ENCODE measurements at places on chromosomes 5 and 9.

- no peak for DNase-seq
Measured at GRCh38 chr9:128160603-128160987, 530 bp downstream of the BBLN start.

DNA sequence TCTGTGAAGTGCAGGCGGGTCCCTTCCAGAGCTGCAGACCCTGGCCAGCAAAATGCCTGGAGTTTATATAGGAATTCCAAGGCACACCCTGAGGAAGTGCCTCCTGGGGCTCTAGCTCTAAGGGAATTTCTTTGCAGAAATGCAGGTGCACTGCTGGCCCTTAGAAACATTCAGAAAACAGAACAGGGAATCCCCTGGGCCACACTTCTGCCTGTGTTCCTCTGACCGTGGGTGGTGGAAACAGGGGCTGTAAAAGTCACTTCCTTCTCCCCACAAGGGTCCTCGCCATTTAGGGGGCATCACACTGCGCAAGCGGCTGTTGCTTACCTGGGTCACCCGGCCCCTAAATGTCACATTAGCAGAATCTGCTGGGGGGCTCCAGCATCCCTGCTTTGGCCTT, 140.8 kb upstream of the TBC1D2 start:
- no peak for DNase-seq

DNA sequence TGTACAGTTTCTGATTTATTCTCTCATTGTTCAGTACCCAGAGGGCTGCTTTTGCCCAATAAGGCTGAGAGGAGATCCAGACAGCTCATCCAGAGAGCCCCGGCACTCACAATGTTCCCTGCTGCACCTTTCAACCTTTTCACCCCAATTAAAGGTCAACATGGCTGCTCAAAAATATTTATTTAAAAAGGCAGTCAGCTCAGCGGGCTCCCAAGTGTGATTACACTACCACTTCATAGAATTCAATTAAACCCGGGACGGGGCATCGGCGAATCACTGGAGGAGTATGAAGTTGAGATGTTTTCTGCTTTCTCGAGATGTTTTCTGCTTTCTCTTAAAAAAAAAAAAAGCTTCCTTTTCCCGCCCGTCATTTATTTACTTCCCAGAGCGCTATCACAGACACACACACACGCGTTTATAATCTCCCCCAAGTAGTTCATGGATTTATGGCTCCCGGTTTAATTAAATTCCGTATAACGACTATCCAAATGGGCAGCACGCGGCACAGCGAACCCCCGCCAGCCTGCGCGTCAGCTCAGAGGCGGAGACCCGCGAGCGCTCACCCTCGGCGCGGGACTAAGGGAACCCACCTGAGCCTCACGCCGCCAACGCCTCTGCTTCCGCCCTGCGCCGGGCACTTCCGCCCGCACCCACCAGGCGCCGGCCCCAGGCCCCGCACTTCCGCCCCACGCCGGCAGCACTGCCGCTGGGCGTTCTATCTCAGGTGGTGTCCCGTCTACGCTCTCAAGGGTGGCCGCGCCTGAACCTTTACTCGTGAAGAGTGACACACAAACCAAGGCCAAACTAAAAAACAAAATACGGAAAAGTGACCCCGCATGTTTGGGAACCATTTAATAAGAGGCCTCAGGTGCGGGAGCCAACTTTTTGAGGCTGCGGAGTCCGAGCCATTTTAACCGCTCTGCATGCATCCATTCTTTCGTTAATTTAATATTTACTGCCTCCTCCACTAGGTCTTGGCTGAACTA, at the start of gene C5orf63:
C5orf63 (minus strand) TSS at position 642 of the 986 bp plus-strand sequence. CDS start 14,507 bp downstream, outside the sequence.
- DNase-seq: no peak

DNA sequence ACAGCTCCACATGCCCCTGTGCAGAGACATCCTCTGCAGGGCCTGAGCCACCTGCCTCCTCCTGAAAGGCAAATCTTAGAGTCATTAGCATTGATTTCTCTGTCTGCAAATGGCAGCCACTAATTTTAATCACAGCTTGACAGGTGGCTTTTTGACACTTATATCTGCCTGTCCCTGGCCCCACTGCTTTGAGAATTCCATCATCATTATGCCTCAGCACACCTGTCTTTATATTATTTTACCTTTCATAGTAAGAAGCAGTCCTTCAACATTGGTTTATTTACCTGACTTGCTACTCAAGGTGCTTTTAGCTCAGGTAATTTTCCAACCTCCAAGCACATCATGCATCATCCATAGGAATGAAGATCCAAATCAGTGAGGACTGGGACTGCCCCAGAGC, 451.3 kb downstream of the MTRR start:
- DNase-seq: no peak

DNA sequence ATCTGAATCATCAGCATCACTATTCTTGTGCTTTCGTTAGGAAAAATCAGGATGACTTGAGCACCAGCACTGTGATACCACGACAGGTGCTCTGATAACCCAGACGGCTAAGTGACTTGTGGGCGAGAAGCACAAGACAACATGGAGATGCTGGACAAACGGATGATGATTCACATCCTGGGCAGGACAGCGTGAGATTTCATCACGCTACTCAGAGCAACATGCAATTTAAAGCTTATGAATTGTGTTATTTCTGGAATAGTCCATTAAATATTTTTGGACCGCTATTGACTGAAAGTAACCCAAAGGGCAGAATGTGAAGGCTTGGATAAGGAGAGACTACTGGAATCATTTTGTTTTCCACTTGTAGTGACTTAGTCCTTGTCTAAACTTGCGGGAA, 114.8 kb upstream of the DAPK1 start:
- no peak for DNase-seq

DNA sequence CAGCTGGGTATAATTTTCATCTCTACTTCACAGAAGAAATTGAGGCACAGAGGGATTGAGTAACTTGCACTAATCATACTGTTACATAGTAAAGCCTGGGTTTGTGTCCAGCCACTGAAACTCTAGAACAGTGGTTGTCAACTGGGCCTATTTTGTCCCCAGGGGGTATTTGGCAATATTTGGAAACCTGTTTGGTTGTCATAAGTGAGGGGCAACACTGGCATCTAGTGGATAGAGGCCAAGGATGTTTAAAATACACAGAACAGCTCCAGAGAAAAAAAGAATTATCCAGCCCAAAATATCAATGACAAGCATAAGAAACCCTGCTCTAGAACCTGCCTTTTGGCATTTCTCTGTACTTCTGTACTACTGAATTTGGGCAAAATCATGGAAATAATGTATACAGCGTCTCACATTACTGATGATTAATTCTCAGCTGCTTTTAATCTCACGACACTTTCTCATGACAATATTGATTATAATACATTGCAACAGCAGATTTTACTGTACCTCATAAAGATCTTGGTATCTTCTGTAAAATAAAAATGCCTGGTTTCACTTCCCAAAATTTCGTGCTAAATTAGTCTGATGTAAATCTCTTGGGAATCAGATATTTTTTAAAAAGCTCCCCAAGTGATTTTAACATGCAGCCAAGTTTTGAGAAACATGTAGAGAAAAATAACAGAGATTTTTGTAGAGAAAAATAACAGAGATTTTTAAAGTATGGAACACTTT, 112.7 kb downstream of the RORB start:
- DNase-seq: no peak

- no peak for DNase-seq
Measured at GRCh38 chr9:19568946-19569345, 160.1 kb downstream of the ACER2 start.

DNA sequence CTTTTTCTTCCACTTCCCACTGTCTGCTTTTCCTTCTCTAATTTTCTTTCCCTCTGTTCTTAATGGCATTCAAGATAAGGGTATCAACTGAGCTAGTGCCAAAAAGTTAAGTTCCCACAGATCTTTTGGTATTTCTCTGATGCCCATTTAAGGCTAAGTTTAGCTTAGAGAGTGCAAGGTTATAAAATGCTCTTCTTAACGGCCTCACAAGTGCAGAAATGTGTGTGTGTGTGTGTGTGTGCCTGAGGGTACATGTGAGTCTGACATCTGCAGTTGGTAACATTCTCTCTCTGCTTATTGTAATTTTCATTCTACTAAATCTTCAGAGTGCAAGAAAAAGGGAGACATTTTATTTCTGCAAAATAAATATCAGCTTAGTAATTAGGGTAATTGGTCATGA, 24.2 kb downstream of the FBN2 start:
- DNase-seq: no peak

DNA sequence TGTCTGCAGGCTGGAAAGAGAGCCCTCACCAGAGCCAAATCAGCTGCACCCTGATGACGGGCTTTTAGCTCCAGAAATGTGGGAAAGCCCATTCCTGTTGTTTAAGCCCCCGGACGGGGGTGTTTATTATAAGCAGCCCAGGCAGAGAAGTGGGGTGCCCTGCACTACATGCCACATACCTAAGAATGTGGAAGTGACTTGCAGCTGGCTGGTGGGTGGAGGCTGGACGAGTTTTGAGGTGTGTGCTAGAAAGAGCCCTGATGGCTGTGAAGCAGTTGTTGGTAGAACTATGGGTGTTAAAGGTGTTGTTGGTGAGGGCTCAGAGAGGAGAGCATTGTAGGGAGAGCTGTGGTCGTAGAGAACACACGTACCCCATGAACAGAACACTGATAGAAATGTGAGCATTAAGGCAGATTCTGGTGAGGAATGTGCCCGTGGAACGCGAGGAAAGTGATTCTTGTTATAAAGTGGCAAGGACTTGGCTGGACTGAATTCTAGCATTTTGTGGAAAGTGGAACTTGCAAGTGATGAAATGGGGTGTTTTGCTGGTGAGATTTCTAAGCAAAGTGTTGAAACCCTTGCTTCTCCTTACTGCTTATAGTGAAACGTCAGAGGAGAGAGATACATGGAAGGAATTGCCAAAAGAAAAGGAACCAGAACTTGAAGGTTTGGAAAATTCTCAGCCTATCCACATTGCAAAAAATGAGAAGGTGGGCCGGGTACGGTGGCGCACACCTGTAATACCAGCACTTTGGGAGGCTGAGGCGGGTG, 38.9 kb downstream of the AHRR start:
- no peak for DNase-seq

DNA sequence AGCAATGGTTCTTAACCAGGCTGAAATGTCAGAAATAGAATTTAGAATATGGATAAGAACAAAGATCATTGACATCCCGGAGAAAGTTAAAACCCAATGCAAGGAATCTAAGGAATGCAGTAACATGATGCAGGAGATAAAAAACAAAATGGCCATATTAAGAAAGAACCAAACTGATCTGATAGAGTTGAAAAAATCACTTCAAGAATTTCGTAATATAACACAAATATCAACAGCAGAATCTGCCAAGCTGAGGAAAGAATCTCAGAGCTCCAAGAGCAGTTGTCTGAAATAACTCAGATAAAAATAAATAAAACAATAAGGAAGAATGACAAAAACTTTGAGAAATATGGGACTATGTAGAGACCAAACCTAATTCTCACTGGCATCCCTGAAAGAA, 37.8 kb upstream of the TAS2R1 start:
- no peak for DNase-seq

GRCh38 chr5:155089643-155090042, 76.1 kb downstream of the KIF4B start:
- DNase-seq: no peak

DNA sequence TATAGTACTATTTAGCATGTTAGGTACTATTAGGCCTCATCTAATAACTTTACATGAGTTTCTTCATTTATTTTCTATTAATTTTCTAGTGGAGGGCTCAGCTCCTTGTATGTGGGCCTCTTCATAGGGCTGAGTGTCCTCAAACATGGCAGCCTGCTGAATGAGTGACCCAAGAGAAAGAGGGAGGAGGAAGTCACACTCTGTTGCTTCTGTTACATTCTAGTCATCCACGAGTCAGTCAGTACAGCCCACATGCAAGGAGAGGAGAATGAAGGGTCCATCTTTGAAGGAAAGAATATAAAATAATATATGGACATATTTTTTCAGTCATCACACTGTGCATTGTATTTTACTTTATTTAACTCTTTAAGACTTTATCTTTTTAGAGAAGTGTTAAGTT, 66.6 kb upstream of the NR3C1 start:
- no peak for DNase-seq

GRCh38 chr9:136533775-136534157, 12.1 kb downstream of the NOTCH1 start:
- DNase-seq: no peak

Measured in DMS79 (cell line).